Stimulated activated CD4-positive, alpha-beta T cell treated with anti-CD3 and anti-CD28 coated beads, Interleukin-2, amount 100 ng/mL, for 4 hours (primary cell): ENCODE measurements at places on chromosomes 16 and 17.

- no peak for DNase-seq
Observed at GRCh38 chr16:27634779-27635178, 84.8 kb downstream of the KATNIP start.

DNA sequence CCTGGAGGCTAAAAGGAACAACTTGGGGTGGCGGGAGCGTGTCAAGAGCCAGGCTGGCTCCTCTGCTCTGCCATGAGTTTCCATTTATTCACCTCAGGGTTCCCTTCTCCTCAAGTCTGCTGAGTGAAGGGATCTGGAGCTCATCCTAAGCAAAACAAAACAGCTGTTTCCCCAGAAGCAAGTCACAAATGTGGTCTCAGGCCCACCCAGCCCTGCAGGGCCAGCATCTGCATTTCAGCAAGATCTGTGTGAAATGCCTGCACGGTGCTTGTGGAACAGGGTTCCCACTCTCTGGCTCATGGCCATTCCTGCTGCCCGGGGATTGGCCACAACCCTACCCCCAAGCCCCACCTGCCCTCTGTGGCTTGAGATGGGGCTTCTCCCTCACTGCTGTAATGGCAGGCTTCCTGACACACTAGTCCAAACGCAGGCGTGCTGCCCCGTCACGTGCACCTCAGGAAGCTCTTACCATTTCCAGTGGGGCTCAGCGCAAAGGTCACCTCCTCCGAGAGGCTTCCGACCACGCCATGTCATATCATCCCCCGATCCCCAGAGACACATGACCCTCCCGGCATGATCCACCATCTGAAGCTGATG is 2.3 kb downstream of the SLC38A8 start:
- no peak for DNase-seq

- DNase-seq = no peak
Observed at GRCh38 chr16:4673387-4674046, 19.8 kb upstream of the NUDT16L1 start.

- DNase-seq = no peak
Observed at GRCh38 chr17:76884995-76885893, 17.0 kb downstream of the MGAT5B start.

DNA sequence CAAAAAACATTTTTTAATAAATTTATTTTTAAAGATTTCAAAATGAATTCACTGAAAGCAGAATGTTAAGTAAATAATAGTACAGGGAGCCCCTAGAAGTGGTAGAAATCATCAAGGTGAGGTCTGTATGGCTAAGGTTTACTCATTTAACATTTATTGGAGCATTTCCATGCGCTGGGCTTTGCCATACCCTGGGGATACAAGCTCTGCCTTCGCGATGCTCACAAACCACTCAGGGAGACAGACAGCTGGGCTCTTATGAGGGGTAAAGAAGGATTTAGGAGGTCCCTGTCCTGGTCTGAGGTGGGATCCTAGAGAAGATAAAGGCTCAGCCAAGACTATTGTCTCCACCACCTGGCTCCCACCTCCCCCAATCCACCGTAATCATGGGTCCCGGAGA is 11.3 kb upstream of the LPCAT2 start:
- DNase-seq = no peak

DNA sequence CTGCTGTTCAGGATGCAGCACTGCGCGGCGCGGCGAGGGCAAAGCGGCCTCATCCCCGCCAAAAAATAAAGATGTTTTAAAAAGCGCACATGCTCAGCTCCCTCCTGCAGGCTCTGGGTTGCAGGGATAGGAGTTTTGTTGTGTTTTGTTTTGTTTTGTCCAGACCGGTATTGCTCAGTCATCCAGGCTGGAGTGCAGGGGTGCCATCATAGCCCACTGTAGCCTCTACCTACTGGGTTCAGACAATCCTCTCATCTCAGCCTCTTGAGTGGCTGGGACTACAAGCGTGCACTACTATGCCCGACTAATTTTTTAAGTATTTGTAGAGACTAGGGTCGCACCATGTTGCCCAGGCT is 636 bp downstream of the WWOX start:
- no peak for DNase-seq

GRCh38 chr17:62134397-62134796 is 69.3 kb upstream of the MED13 start:
- DNase-seq = no peak

GRCh38 chr17:14619821-14620220 is 318.9 kb downstream of the HS3ST3B1 start:
- DNase-seq = no peak

GRCh38 chr16:57725976-57726375 is 9.6 kb upstream of the KATNB1 start:
- DNase-seq = no peak

DNA sequence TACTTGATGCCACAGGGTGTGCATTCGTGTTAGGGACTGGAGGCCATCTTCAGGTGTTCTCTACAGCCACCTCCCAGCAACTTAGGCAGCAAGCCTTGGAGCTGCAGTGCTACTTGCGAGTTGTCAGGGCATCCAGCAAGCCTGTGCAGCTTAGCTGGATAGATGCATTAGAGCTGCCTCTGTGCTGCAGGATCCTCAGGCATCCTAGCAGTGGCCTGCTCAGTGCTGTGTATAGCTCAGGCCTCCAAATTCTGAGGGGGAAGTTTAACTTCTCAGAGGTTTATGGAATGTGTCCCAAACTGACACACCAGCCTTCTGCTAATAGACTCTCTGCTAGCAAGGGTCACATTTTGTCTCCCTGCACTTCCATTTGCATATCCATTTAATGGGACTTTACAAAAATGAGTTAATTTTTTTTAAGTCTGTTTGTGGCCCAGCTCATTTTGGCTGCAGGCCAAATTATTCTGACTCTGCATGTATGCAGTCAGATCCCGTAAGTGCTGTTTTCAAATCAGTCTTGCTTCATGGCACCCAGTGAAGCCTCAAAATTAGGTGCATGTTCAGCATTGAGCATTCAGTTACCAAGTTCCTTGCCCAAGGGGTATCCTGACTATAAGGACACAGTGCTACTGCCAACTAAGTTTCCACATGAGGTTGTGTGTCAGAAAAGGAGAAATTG is 6.8 kb downstream of the GABARAPL2 start:
- no peak for DNase-seq

DNA sequence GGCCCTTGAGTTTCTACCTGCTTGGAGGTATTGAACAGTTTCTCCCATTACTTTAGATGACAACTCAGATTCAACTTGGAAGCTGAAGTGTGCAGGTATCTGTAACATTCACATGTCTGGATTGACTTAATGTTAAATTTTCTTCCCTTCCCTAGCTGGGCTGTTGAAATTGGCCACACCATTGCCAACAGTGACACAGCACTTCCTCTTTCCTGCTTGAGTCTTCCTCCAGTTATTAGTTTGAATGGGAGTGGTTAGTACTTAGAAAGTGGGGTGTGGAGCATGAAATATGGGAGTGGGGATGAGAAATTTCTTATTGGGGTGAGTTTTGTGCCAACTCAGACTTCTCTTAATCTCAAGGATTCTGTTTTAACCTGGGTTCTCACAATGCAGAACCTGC is 454.9 kb downstream of the KCNJ2 start:
- no peak for DNase-seq

DNA sequence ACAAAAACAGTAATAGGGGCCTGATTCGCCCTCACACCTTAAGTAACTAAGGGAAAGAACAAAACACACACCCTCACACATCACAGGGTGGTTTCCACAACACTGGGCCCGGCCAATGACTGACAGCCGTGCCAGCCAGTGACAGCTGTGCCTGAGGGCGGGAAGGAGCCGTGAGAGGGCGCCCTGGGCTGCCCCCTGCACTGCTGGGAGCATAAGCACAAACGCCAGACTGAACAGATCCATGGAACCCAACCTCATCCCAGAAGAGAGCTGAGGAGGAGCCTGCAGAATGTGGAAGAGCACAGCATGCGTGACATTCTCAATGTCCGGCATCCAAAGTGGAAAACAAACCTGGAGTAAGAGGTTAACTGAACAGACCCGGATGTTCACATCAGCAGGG is 16.0 kb downstream of the CSNK1D start:
- DNase-seq = peak; percentile 52
